Activated naive CD4-positive, alpha-beta T cell treated with anti-CD3 and anti-CD28 coated beads, Interleukin-2, amount 10 ng/mL, durations not matched to agents 5 hours and 36 hours (primary cell): ENCODE measurements at places on chromosomes 6 and 20. TPM values are rescaled to one million over a fixed set of nuclear protein-coding genes. Genes with fewer than 3 reads are reported as not detected.

The ZBP1 gene
- total RNA-seq, result 11.7 TPM

The JAG1 gene
- total RNA-seq, result 0.12 TPM

The SAMD10 gene
- 20.7 TPM for total RNA-seq

The SLC22A7 gene
- total RNA-seq, result not detected

The SOBP gene
- not detected for total RNA-seq

The PTK6 gene
- total RNA-seq, result 0.48 TPM

The HTR1B gene
- total RNA-seq, result not detected

The OVOL2 gene
- not detected for total RNA-seq

The C6orf132 gene
- total RNA-seq, result not detected

The MCCD1 gene
- total RNA-seq, result not detected

The PSORS1C1 gene
- not detected for total RNA-seq

The SLC17A2 gene
- not detected for total RNA-seq

The TMC2 gene
- total RNA-seq, result not detected

The NHSL1 gene
- total RNA-seq, result 0.29 TPM

The SLC35F1 gene
- total RNA-seq, result not detected

The WFDC10B gene
- not detected for total RNA-seq

The SLC13A3 gene
- 0.10 TPM for total RNA-seq

The B3GAT2 gene
- 0.05 TPM for total RNA-seq

The PRDM13 gene
- total RNA-seq, result not detected

The RGS19 gene
- 124 TPM for total RNA-seq

The SNAP91 gene
- not detected for total RNA-seq

The NKAIN2 gene
- not detected for total RNA-seq

The PAX1 gene
- total RNA-seq, result not detected

The RIMS1 gene
- not detected for total RNA-seq

The POU5F1 gene
- not detected for total RNA-seq

The SIGLEC1 gene
- total RNA-seq, result not detected

The TPD52L1 gene
- total RNA-seq, result not detected

The ACSS1 gene
- total RNA-seq, result 53.3 TPM

The FAM209B gene
- total RNA-seq, result 1.1 TPM

The TP53TG5 gene
- total RNA-seq, result not detected

The PERP gene
- 3.5 TPM for total RNA-seq

The RBM24 gene
- not detected for total RNA-seq

The NKX2-2 gene
- total RNA-seq, result not detected

The MAP7 gene
- total RNA-seq, result 2.6 TPM

The ISM1 gene
- 1.3 TPM for total RNA-seq

The TFAP2D gene
- not detected for total RNA-seq
